ENCODE measurements at places on chromosomes 7 and 10.

DNA sequence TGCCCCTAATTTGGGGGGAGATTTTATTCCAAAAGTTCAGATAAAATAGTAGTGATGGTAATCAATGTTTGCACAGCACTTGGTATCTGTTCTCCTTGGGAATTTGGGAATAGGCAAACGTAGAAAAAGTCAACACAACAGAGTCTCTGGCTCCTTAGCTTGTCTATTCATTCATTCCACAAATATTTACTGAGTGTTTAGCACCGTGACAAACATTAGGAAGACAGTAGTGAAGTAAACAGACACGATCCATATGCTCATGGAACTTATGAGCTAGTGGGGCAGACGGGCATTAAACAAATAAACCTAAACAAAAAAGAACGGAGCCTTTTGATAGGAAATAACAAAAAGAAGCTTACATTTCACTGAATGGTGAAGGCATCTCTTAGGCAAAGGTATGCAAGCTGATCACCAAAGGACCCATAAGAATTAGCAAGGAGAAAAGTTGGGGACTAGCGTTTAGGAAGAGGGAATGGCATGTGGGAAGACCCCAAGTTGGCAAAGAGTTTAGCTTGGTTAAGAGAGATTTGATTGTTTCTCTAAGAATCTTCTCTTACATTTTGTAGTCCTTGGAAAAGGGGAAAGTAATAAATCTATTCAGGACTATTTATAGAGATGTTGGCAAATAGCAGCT, 243.9 kb upstream of the NPY start:
- DNase-seq = no peak

GRCh38 chr7:134589491-134589941, 40.6 kb downstream of the AKR1B15 start:
- no peak for DNase-seq

- no peak for DNase-seq
Observed at GRCh38 chr7:108143658-108144420, 13.7 kb upstream of the LAMB4 start.

DNA sequence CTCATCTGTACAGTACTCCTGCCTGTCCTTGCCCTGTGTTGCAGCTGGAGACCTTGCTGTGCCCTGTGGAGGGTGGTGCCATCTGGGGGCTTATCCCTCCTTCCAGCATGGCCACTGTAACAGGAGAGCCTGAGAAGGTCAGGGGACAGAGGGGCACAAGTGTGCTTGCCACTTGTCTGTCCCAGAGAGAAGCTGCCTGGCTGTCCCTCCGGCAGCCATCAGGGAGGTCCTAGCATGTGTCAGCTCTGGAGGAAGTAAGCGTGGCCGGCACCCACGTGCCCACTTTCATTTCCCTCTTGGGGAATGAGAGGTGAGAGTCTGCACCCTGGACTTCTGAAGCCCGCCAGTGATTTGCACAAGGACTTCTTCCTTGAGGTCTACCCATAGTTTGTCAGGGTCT, 97.0 kb upstream of the PPIF start:
- DNase-seq = no peak

DNA sequence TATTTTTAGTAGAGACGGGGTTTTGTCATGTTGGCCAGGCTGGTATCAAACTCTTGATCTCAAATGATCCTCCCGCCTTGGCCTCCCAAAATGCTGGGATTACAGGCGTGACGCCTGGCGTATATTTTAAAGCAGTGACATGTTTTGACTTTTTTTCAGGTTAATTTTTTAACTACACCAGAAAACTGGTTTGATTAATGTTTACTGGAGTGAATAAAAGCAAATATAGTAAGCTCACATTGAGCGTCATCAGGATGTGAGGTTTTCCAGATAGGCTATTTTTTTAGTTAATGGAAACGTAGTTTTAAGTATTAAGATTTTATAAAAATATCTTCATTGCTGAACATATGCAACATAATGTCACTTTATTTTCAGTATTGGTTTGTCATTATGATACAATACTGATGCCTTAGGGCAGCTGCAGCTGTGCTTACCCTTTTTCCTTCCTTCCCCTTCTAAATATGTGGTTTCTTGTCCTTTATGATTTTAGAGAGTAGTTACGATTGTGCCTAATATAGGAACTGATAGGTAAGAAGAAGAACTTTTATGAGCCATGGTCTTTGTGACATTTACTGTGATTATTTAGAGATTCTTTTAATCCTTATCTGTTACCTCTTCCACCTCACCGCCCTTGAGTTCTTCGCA, 37.3 kb downstream of the TMEM60 start:
- DNase-seq = peak; percentile 10

DNA sequence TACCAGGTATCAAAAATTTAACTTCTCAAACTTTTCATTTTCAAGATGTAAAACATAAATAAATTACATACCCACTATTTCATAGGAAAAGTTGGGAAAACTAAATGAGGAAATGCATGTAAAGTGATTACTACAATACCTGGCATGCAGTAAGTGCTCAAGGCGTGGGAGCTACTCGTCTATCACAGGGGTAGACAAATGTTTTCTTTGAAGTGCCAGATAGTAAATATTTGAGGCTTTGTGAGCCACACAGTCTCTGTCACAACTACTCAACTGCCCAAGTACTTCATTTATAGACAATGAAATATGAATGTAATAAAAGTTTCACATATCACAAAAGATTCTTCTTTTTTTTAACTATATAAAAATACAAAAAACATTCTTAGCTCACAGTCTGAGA, 96.4 kb upstream of the PCGF5 start:
- no peak for DNase-seq

DNA sequence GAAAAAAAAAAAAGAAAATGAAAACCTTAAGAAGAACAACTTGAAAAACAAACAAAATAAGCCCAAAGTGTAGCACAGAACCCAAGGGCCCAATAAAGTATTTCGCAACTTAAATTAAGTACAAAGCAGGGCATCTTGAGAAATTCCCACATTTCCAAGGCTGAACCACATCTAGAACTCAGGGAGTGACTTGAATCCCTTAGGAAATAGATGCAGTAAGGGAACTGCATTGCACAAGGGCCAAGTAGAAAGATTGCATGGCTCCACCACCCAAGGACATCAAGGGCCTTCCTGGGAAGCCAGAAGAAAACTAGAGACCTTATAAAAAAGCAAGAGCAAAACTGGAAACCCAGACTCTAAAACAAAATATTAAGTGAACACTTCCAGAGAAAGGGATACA, 352.7 kb downstream of the CXCL12 start:
- DNase-seq = no peak

- no peak for DNase-seq
Observed at GRCh38 chr10:130353928-130354572, 217.9 kb downstream of the GLRX3 start.

GRCh38 chr10:72727130-72727529, 35.2 kb downstream of the MCU start:
- no peak for DNase-seq

DNA sequence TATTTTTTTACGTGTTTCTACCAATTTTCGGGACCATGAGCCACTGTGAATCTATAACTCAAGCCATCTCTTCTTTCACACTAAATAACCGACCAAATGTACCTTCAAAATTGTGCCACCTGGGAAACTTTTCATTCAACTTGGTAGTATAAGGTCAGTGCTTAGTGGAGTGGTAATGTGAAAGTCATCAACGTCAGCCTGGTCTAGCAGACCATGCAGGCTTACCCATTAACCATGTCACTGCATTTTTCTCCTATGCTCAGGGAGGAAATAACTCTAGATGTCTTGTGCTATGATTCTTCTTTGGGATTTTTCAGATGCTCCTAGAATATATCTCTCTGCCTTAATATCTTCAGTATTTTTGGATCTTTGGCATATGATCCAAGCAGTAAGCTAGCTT, 1075.4 kb upstream of the POT1 start:
- peak; percentile 3 for DNase-seq

DNA sequence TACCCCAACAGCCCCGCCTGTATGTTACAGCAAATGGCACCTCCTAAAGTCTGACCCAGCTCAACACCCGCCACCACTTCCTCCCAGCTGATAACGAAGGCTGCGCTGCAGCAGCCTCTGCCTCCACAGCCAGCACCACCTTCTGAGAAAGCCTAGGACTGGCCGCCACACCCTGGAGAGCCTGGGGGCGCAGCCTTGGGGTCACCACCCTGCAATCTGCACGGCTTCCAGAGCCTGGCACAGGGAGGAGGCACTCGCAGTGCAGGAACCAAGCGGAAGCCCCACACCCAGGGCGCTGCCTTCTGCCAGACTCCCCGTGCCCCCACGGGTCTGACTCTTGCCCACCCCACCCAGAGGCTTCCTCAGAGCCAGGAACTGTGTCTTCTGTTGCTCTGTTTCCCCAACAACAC, 112.5 kb downstream of the MAD1L1 start:
- DNase-seq = no peak

GRCh38 chr7:106947244-106947728, 82.2 kb downstream of the PIK3CG start:
- peak; percentile 71 for DNase-seq

GRCh38 chr10:27949528-27950241, 49.2 kb downstream of the ODAD2 start:
- DNase-seq = no peak

DNA sequence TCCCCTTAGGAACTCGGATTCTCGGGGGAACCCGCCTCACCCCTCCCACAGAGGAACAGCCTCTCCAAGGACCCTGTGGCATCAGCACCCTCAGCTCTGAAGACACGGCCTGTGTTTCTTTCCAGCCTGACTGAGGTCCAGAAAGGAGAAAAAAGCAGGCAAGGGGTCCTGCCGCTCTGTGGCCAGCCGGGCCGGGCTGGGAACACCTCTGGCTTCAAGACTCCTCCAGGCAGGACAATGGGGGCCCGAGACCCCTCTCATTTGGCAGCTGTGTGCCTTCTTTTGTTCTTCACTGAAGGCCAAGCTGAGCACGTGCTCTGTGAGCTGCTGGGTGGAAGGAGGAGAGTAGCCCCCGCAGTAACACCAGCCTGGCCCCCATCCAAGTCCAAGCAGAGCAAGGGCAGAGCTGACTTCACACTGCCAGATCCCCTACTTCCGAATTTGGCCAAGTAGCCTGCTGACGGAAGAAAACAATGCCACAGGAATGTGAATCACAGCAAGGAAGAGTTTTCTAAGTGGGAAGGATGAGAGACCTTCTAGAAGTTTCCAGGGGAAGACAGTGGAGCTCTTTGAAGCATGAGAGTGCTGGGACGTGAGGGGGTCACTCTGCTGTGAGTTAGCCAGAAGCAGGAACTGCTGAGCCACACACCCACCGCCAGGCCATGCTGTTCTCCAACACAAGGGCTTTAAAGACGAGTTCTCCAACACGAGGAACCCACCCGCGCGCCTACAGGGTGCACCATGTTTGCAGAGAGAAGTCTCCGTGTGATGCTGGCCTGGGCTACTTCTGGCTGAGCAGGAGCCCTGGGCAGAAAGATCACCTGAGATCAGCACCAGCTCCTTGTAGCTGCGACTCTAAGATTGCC, 3.1 kb downstream of the CNPY1 start:
- DNase-seq = no peak

- DNase-seq = no peak
Observed at GRCh38 chr7:155071916-155072571, 1.9 kb downstream of the HTR5A start.

GRCh38 chr10:58414270-58415041, 29.2 kb downstream of the TFAM start:
- DNase-seq = peak; percentile 77
